ENCODE measurements at places on chromosomes 5 and 9.

DNA sequence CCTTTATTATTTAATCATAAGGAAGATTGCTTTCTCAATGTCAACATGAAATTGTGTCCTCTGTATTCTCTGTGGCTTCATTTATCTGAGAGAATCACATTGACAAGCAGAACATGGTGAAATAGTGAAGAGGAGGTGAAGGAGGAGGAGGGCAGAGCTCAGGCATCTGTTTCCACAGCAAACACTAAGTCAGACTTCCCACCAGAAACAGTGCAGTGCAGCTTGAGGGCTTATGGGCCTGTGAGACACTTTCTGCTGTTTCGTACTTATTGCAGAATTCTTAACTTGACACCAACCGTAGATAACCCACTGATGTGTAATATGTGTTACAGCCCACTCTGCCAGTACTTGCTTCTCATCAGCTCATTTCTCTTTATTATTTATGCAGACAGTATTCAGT, 386.3 kb downstream of the DIRAS2 start:
- DNase-seq: no peak

DNA sequence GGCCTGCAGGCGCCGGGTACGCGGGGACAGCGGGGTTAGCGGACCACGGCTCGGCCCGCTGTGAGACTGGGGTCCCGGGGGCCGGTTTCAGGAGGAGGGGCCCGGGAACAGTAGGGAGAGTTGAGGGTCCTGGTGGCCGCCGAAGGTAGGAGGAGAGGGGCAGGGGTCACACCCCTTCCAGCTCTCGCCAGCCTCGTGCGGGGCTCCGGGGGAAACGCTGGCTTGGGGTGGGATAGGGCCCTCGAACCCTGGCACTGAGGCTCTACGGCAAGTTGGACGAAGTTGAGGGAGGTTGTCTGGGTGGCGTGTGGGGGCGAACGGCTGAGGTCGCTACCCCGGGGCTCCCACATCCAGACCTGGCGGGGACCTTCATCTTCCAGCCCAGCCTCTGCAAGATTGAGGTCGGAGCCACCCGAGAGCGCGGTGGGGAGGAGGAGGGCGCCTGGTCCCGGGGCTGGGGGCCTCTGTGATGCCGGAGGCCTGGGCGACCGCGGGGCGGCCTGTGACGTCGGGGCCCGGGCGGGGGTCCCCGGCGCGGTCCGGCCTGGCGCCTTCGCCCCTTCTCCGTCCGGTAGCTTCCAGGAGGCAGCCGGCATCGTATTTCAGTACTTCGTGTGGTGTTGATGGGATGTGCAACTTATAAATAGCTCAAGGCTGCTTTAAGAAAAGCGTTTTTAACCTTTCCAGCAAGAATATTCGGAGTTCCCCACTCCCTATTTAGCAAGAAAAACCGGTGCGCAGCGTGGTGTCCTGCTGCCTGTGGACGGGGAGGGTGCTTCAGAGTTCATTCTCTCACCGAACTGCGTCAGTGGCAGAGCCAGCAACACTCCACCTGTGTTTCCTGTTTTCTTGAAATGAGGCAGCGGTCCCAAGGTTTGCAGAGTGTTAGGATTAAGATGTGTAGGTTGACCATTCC, 902 bp downstream of the HABP4 start:
- DNase-seq: no peak

DNA sequence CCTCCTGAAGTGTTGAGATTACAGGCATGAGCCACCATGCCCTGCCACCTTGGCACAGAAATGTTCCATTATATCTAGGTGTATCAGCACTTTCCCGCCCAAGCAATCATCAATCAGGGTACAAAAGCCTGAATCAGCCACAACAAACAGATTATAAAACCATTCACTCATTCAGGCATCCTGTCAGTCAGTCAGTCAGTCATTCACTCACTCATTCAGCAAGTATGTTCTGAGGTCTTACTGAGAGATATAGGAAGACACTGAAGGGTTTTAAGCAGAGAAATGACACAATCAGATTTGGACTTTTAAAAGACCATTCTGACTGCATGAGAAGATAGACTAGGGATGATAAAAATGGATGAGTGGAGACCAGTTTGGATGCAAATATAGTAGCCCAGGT, 13.1 kb downstream of the PSMD5 start:
- no peak for DNase-seq

DNA sequence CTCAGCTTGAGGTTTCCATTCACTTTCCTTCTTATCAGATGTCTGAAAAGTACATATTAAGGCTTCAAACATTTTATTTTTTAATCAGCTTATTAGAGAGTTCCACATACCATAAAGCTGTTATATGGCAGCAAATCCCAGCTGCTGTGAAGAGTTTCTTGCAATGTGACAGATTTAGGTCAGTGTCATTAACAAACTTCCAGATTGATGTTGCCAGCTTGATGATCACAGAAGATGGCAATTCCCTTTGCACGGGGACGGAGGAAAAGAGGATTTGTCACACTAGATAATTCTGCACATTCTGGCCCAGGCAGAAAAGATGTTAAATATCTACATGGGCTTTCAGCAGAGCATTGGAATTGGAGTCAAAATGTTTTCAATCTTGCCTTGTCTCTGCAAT, 215.8 kb downstream of the BRINP1 start:
- no peak for DNase-seq

GRCh38 chr5:54673523-54674225, 156.1 kb downstream of the SNX18 start:
- DNase-seq: no peak

- no peak for DNase-seq
Observed at GRCh38 chr9:93132946-93133680, 938 bp downstream of the NINJ1 start.

DNA sequence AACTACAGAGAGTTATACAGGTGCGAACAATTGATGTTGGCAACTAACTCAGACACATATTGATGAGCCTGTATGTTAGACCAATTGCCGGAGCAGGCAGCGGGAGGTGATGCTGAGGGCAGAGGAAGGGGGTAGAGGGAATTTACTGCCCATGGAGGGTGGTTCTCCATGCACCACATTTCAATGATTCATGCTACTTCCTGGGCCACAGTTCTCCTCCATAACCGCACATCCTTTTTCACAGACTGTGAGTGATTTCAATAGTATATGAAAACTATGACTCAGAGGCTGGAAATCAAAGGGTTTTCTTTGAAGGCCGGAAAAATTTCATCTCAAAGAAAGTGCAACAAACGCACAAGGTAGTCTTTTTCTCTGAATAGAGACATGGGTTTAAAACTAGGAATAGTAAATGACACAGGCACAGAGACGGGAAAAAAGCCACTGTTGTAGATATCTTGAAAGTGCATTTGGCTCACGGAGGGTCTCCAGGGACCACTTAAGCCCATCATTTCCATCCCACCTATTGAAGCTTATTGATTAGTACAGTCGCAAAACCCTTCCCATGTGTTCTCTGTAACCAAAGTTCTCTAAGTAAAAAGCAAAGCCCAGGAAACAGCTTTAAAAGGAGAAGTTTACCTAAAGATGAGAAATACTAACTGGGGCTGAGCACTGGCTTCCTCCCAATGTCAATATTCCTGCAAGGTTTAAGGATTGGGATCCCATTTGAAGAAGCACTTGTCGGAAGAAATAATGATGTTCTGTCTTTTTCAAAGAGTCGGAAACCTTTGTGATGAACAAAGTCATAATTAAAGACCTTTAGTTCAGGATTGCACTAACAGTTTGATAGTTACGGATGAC, 28.0 kb upstream of the ADAM19 start:
- DNase-seq: no peak

GRCh38 chr5:69048230-69048629, 45.6 kb upstream of the SLC30A5 start:
- DNase-seq: no peak
